ENCODE measurements at places on chromosomes 3 and 15.
A peak's percentile ranks its signal among the peaks of the same experiment; 100 is the strongest.

DNA sequence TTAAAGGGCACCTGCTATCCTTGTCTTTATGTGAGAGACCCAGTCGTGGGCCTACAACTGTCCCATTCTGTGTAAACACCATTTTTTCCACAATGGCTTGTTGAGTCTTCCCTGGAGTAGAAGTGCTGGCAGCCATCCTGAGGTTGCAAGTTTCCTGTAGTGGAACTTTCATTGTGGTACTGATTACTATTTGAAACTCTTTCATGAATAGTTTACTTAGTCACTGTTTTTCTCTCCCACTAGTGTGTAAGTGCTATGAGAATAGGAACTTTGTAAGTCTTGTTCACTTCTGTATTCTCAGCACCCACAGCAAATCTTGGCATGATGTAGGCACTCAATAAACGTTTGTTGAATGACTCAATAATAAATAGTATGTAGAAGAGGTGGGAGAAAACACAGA is 48.6 kb downstream of the RARB start:
- H3K27me3 ChIP-seq = peaks cover 8% of the 10 kb centered on the region
- no peaks in the 10 kb centered on the region for H3K4me1 ChIP-seq
- no peaks in the 10 kb centered on the region for H3K36me3 ChIP-seq
- no peak for DNase-seq

DNA sequence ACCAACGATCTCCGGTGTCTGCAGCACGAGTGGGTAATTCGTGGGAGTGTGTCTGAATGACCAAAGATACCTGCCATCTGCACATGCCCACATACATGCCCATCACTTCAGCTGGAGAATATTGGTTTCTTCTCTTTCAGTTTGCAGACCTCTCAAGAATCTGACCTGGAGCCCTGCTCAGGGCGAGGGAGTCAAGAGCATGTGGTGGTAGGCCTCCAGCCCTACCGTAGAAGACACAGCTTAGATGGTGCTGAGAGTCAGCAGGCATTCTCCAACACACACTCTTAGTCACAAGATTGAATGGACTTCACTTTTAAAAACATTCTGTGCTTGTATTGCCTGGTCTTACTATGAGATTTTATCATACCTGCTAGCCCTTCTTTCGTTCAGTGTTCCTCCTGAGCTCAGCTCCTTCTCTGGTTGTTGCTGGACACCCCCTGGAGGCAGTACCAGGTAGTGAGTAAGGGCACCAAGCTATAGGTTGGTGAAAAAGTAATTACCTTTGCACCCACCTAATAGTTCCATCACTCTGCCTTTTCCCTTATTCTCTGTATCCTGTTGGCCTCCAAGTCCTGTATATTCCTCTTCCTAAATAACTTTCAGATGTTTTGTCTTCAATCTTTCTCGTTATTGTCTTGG is 252.0 kb downstream of the CACNA2D3 start:
- no peak overlapping the region for H3K4me3 ChIP-seq
- no peak for DNase-seq
- no peaks in the 10 kb centered on the region for H3K4me1 ChIP-seq
- no peaks in the 10 kb centered on the region for H3K27me3 ChIP-seq
- no peaks in the 10 kb centered on the region for H3K36me3 ChIP-seq

DNA sequence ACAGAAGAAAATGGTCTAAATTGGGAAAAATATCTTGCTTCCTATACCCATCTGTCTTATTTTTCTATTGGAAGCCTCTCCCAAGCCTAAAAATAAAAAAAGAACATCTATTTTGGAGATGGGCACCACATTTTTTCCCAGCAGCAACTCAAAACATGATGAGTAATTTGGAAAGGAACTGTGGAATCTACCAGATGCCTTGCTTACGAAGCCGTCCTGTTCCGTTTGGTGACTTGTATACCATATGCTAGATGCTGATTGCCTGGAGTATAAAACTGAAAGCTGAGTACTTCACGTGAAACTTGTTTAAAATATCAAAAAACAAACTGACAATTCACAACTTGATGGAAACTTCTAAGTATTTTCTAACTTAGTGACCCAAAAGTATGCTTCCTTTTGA is 491.0 kb downstream of the ROBO2 start:
- no peak overlapping the region for H3K27ac ChIP-seq
- no peak for DNase-seq
- H3K36me3 ChIP-seq = no peaks in the 10 kb centered on the region
- H3K4me1 ChIP-seq = no peaks in the 10 kb centered on the region
- no peak overlapping the region for H3K4me3 ChIP-seq
- H3K27me3 ChIP-seq = no peaks in the 10 kb centered on the region

DNA sequence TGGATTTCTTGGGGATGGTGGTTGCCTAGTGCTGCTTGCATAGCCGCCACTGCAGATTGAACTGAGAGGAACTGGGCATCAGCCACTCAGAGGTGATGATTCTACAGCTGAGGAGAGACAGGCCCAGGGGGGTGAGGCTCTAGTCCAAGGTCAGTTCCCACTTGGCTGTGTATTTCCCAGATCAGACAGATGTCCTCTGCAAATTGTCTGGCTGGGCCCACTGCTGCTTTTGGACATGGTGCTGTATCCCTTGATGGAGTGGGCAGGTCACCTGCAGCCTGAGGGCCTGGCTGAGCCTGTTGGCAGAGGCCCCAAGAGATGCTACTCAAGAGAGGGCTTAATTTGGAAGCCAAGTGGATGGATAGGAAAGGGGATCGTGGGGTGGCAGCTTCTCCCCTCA is 124.5 kb upstream of the CTDSPL start:
- no peaks in the 10 kb centered on the region for H3K36me3 ChIP-seq
- H3K27me3 ChIP-seq = peaks cover 12% of the 10 kb centered on the region
- H3K27ac ChIP-seq = no peak overlapping the region
- no peak overlapping the region for H3K4me3 ChIP-seq
- DNase-seq = no peak

DNA sequence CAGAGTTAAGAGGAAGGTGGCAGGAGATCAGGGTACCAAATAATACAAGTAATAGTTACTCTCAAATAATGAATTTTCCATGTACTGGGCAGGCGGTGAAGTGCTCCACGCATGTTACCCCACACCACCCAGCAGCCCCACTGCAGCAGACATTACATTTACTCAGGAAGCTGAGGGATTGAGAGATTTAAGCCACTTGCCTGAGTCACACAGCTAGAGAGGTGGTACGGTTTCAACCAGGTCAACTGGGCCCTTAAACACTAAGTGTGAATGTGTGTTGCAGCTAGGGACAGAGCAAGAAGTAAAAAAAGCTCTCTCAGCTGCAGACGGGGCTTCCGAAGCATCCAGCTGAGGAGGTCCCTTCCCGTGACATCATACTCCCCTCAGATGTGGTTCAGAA is 91.3 kb downstream of the PRICKLE2 start:
- no peak overlapping the region for H3K4me3 ChIP-seq
- H3K27me3 ChIP-seq = peaks cover 4% of the 10 kb centered on the region
- no peak for DNase-seq
- no peaks in the 10 kb centered on the region for H3K4me1 ChIP-seq

GRCh38 chr3:72115307-72115706 is 330.4 kb upstream of the PROK2 start:
- H3K4me3 ChIP-seq = no peak overlapping the region
- no peak overlapping the region for H3K27ac ChIP-seq
- H3K27me3 ChIP-seq = peaks cover 11% of the 10 kb centered on the region
- no peaks in the 10 kb centered on the region for H3K4me1 ChIP-seq
- H3K36me3 ChIP-seq = no peaks in the 10 kb centered on the region

- no peak overlapping the region for H3K4me3 ChIP-seq
- H3K4me1 ChIP-seq = no peaks in the 10 kb centered on the region
- H3K27ac ChIP-seq = no peak overlapping the region
- no peak for DNase-seq
- H3K36me3 ChIP-seq = no peaks in the 10 kb centered on the region
Measured at GRCh38 chr15:92315144-92315543, 78.5 kb upstream of the ST8SIA2 start.

- no peaks in the 10 kb centered on the region for H3K27me3 ChIP-seq
- peaks cover 42% of the 10 kb centered on the region for H3K36me3 ChIP-seq
- no peak overlapping the region for H3K4me3 ChIP-seq
Measured at GRCh38 chr3:121667333-121667732, 6.6 kb upstream of the HCLS1 start.

DNA sequence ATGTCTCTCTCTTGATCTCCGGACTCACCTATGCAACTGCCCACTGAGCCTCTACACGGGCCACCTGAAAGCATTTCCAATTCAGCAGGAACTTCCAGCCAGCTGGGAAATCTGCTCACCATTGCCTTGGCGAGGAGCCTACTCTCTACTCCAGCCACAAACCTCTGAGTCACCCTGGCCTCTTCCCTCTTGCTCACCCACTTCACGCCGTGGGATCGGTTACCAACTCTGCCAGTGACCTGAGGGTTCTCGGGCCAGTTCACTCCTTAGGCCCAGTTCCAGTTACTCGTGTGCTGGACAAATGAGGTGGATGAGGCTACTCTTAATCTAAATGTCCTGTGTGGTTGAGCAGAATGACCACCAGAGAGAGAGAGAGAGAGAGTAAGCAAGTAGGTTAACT is 70.1 kb downstream of the CEMIP start:
- no peaks in the 10 kb centered on the region for H3K4me1 ChIP-seq
- no peak overlapping the region for H3K27ac ChIP-seq
- no peaks in the 10 kb centered on the region for H3K36me3 ChIP-seq
- H3K4me3 ChIP-seq = no peak overlapping the region
- DNase-seq = no peak

GRCh38 chr3:110077093-110077492 is 739.7 kb upstream of the DPPA4 start:
- no peaks in the 10 kb centered on the region for H3K36me3 ChIP-seq
- H3K4me1 ChIP-seq = no peaks in the 10 kb centered on the region
- no peaks in the 10 kb centered on the region for H3K27me3 ChIP-seq
- no peak overlapping the region for H3K4me3 ChIP-seq
- no peak for DNase-seq

GRCh38 chr3:45993421-45994027 is 2.1 kb downstream of the FYCO1 start:
- H3K4me3 ChIP-seq = peak overlapping the region; percentile 50
- peak; percentile 70 for DNase-seq
- no peaks in the 10 kb centered on the region for H3K27me3 ChIP-seq
- H3K4me1 ChIP-seq = peaks cover 70% of the 10 kb centered on the region
- peaks cover 26% of the 10 kb centered on the region for H3K36me3 ChIP-seq

GRCh38 chr3:195761123-195761566 is 40.4 kb downstream of the MUC20 start:
- H3K27me3 ChIP-seq = peaks cover 46% of the 10 kb centered on the region
- H3K27ac ChIP-seq = no peak overlapping the region
- H3K4me1 ChIP-seq = peaks cover 9% of the 10 kb centered on the region
- H3K4me3 ChIP-seq = no peak overlapping the region

DNA sequence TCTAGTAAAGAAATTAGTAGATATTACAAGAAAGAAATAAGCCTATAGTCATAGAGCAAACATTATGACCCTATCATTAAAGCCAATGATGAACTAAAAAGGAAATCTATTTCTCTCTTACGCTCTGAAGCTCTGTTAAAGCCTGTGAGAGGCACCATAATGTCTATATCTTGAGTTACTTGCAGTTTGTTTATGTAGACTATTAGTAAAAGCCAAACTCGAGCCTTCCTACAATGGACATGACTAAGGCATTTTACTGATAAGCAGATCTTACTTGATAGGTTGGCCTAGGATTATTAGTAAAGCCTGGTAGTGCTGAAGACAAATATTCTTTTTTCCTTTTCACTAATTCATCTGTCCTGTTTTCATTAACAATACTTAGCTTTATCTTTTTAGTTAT is 32.7 kb downstream of the LRRC3B start:
- no peak for DNase-seq
- no peak overlapping the region for H3K4me3 ChIP-seq
- H3K27me3 ChIP-seq = no peaks in the 10 kb centered on the region
- no peaks in the 10 kb centered on the region for H3K4me1 ChIP-seq
- H3K27ac ChIP-seq = no peak overlapping the region
- H3K36me3 ChIP-seq = no peaks in the 10 kb centered on the region

GRCh38 chr15:75925440-75925839 is 21.8 kb downstream of the FBXO22 start:
- peaks cover 34% of the 10 kb centered on the region for H3K36me3 ChIP-seq
- no peaks in the 10 kb centered on the region for H3K27me3 ChIP-seq
- H3K4me1 ChIP-seq = peaks cover 60% of the 10 kb centered on the region
- no peak overlapping the region for H3K27ac ChIP-seq
- no peak overlapping the region for H3K4me3 ChIP-seq

- H3K4me1 ChIP-seq = no peaks in the 10 kb centered on the region
- H3K27me3 ChIP-seq = no peaks in the 10 kb centered on the region
- no peak overlapping the region for H3K4me3 ChIP-seq
- H3K27ac ChIP-seq = no peak overlapping the region
- no peak for DNase-seq
- H3K36me3 ChIP-seq = peaks cover 3% of the 10 kb centered on the region
Measured at GRCh38 chr3:81592101-81592500, 169.3 kb downstream of the GBE1 start.

DNA sequence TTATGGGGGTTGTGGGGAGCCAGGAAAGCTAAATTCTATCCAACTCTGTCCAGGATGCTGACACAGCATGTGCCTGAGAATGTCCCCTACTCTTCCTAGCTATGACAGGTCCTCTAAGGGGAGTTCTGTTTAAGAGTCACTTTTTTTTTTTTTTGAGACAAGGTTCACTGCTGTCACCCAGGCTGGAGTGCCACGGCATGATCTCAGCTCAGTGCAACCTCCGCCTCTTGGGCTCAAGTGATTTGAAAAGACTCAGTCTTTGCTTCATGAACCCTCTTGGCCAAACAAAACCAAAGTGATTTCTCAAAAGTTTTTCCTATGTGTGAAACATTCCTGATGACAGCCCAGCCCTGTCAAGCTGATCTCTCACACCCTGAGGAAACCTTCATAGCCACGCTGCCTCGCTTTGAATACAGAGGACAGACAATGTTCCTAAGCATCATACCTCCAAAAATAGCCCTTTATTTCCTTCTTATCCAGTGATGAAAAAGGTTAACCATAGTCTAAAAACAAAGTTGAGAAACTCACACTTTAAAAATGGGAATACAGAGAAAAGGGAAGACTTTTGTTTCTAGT is 105.5 kb upstream of the PROK2 start:
- no peak overlapping the region for H3K27ac ChIP-seq
- no peaks in the 10 kb centered on the region for H3K36me3 ChIP-seq
- DNase-seq = no peak
- H3K27me3 ChIP-seq = peaks cover 30% of the 10 kb centered on the region
- H3K4me3 ChIP-seq = no peak overlapping the region

- no peaks in the 10 kb centered on the region for H3K27me3 ChIP-seq
- no peak for DNase-seq
- no peak overlapping the region for H3K4me3 ChIP-seq
- H3K27ac ChIP-seq = no peak overlapping the region
Measured at GRCh38 chr15:47246317-47246716, 471.0 kb upstream of the SEMA6D start.

DNA sequence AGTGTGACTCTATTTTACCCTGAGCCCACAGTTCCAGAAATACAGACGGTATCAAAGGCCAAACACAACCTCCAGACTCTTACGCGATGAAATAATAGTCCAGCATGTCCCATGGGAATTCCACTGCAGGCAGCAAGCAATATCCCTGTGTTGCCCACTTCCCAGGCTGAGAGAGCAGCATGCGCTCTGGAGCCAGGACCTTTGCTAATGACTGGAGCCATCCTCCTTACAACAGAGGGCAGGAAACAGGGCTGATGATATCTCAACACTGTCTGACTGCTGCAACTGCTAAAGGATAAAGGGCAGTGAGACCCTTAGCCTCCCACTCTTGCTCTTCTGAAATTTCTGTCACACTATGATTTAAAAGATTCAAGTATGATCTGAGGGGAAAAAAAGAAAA is 34.8 kb downstream of the MCF2L2 start:
- peaks cover 1% of the 10 kb centered on the region for H3K36me3 ChIP-seq
- H3K4me3 ChIP-seq = no peak overlapping the region
- H3K27me3 ChIP-seq = no peaks in the 10 kb centered on the region
- no peak overlapping the region for H3K27ac ChIP-seq
- no peak for DNase-seq

Measured in activated CD8-positive, alpha-beta memory T cell treated with anti-CD3 and anti-CD28 coated beads, Interleukin-2, amount 10 ng/mL, durations not matched to agents 7 days and 5 days (primary cell).